Stimulated activated CD8-positive, alpha-beta memory T cell treated with anti-CD3 and anti-CD28 coated beads, Interleukin-4, amount 100 ng/mL, for 1 hour (primary cell): ENCODE measurements at places on chromosomes 1 and 21.

GRCh38 chr21:34618941-34619340 is 4.0 kb upstream of the RCAN1 start:
- no peak for DNase-seq

DNA sequence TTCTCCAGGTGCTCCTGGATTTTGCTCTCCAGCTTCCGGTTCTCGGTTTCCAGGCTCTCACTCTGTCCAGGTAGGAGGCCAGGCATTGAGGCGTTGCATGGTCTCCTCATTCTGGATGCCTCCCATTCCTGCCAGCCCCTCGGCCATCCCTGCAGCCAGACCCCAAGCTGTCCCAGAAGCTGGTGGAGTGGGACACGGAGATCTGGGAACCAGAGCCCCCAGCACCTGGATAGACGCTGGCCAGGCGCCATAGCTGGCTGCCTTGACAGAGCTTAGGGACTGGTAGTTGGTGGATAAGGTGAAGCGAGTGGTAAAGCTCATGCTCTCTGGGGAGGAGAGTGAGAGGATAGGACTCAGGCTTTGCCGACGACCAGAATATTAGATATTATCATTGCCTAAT is 29.6 kb downstream of the RAP1A start:
- no peak for DNase-seq

DNA sequence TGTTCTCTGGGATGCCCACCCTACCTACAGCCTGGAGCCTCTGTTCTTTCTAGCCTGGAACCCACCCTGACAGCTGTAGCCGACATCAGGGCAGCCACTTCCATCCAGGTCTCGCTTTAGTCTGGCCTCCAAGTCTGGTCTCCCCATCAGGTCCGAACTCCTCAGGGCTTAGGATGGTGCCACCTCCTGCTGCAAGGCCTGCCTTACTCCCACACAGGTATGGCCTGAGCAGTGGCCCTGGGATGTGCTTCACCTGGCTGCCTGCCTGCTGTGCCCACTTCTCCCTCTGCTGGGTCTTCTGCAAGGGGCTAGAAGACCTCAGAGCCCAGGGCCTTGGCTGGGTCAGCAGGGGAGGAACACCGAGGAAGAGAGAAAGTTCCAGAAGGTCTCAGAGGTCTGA is 35.7 kb upstream of the MAGOH start:
- DNase-seq: no peak

DNA sequence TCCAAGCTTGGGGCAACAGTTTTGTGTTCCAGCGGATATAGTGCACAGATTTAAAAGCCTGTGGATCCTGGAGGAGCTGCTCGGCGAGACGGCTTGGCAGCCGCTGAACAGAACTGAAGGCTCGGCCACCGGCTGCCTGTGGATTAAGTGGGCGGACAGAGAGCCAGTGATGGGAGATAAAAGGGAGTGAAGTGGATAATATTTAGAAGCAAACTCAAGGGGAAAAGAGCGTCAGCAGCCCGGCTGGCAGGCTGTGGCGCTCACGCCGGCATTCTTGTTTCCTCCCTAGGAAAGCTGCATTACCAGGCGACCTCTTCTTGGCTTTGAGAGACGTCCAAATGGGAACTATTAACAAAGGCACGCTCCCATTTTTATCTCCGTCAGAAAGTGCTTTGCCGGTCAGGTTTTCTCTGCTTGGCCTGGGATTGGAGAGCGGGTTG is 10.4 kb downstream of the TRABD2B start:
- DNase-seq: no peak

GRCh38 chr1:166119471-166119965 is 47.3 kb downstream of the FAM78B start:
- DNase-seq: no peak

- no peak for DNase-seq
Observed at GRCh38 chr1:34771573-34772371, 9.2 kb upstream of the GJB3 start.

GRCh38 chr1:98002288-98002687 is 81.5 kb upstream of the DPYD start:
- DNase-seq: no peak

DNA sequence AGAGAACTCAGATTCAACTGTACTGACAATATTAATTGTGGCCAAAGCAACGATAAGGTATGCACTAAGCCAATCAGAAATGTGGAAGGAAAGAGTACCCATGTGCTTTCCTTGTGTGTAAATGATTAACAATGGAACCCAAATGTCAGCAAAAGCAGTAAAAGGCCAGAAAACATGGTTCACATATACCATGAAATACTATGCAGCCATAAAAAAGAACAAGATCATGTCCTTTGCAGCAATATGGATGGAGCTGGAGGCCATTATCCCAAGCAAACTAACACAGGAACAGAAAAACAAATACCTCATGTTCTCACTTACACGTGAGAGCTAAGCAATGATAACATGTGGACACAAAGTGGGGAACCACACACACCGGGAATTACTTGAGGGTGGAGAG is 78.5 kb downstream of the SUSD4 start:
- DNase-seq: no peak

- no peak for DNase-seq
Observed at GRCh38 chr1:83606416-83606955, 392.4 kb downstream of the TTLL7 start.

DNA sequence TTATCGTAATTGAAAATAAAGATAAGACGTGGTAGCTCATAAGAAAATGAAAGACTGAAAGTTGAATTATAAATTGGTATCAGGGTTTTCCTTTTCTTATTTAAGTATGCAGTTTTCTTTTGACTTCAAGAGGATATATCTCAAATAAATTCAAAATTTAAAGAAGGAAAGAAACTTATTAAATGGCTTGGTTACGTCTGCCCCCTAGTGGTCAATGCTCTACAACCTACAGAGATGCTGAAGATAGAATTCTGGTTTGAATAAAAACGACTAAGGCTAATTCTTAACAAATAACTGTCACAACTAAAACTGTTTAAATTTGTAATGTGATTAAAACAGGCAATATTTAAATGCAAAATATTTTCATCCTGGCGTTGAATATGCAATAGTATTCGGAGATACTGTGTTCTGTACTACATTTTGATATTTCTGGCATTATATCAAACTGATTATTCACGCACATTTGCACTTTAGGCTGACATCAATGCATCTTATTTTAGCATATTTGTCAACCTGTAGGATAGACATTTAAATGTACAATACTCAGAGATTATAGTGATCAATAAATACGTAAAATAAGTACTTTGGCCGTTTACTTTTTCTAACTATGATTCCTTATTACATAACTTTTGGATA is 26.8 kb downstream of the IFI44 start:
- peak; percentile 20 for DNase-seq

- no peak for DNase-seq
Observed at GRCh38 chr1:15325375-15326085, 78.5 kb downstream of the FHAD1 start.

- DNase-seq: no peak
Observed at GRCh38 chr1:51305371-51305823, 25.0 kb downstream of the TTC39A start.
